ENCODE measurements at places on chromosomes 1 and 21. TPM values are rescaled to one million over a fixed set of nuclear protein-coding genes. Genes with fewer than 3 reads are reported as not detected.

The OR2T2 gene
- not detected for total RNA-seq

The LUZP1 gene
- 55.7 TPM for total RNA-seq

The APOBEC4 gene
- not detected for total RNA-seq

The FAM151A gene
- total RNA-seq, result 0.29 TPM
